T-cell (primary cell): ENCODE measurements at places on chromosomes 6 and 20.

DNA sequence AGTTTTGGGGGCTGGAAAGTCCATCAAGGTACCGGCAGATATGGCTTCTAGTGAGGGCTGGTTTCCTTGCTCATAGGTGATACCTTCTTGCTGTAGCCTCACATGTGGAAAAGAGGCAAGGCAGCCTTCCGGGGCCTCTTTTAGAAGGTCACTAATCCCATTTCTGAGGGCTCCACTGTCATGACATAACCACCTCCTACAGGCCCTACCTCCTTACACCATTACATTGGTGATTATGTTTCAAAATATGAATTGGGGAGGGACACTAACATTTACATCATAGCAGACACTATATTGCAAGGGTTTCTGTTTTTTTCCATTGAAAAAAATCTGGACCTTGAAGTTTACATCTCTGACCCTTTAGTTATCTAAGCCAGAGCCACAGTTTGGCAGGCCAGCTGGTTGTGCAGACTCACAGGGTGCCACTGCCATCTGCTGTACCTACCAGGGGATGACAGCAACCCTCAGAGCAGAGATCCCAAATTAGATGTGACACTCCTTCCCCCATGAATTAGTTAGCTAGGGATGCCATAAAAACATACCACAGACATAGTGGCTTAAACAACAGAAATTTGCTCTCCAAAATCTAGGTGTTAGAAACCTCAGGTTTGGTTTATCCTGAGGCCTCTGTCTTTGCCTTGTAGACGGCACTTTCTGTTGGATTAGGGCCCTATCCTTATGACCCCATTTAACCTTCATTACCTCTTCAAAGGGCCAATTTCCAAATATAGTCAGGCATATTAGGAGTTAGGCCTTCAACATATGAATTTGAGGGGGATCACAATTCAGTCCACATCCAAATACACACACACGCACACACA, 166.4 kb upstream of the RNF217 start:
- DNase-seq = no peak

DNA sequence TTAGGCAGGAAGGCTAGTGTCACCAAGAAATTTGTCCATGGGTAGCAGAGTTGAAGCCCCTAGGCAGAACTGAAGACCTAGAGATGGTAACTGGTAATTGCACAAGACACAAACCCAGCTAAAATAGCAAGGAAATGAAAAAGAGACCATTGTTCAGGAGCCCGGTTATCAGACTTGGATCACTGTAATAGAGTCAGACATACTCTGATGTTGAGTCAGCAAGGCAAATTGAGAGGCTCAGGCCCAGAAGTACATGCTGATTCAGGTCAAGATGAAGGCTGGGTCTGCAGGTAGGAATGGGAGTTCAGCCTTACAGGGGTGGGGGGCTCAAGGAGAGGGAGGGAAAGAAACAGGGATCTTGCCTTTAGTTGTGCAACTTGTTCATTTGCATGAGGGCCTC, 6.5 kb upstream of the TMEM242 start:
- no peak for DNase-seq

- DNase-seq = no peak
Observed at GRCh38 chr6:38801305-38801704, 86.2 kb downstream of the DNAH8 start.

- no peak for DNase-seq
Observed at GRCh38 chr20:51760905-51761546, 7.2 kb downstream of the ATP9A start.

DNA sequence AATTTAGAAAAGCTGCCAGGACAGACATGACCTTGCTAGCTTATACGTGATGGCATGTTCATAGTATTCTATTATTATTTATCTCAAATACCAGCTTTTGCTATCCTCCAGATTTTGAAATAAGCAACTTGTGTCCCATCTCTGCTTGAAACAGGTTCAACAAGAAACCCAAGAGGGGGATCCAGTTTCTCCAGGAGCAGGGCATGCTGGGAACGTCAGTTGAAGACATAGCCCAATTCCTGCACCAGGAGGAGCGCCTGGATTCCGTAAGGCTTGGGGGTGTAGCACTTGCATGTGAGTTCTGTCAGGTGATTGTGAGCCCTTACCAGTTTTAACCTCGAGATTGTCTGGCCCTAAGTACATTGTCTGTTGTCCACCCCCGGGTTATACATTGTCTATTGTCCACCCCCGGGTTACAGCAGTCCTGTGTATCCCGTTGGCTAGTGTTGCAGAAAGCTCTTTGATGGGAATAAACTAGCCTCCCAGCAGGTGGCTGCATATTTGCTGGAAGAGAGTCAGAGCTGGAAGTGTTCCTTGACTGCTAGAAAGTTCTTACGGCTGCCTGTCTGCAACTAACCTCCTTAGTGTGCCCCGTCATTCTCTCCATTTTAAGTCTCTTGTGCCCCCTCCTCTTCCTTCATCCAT, 61.4 kb upstream of the CSE1L start:
- no peak for DNase-seq

- no peak for DNase-seq
Observed at GRCh38 chr20:19207541-19207940, 4.9 kb upstream of the SLC24A3 start.

DNA sequence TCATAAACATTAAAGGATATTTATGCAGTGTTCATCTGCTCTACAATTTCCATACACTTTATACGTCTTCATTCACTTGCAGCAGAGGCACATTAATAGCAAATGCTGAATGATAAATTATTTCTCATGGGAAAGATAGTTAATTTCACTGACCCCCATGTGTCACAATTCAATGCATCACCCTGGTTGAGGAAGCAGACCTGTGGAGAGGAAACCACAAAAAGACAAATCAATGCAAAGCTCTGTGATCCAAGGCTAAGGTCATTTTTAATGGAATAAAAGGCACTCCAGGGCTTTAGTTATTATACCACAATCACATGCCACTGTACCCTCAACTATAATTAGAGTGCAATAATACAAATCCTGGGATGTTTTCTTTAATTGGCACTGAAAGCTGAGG, 40.3 kb upstream of the TENT5A start:
- DNase-seq = no peak

- DNase-seq = no peak
Observed at GRCh38 chr6:52568320-52568719, 8.5 kb downstream of the TRAM2 start.

DNA sequence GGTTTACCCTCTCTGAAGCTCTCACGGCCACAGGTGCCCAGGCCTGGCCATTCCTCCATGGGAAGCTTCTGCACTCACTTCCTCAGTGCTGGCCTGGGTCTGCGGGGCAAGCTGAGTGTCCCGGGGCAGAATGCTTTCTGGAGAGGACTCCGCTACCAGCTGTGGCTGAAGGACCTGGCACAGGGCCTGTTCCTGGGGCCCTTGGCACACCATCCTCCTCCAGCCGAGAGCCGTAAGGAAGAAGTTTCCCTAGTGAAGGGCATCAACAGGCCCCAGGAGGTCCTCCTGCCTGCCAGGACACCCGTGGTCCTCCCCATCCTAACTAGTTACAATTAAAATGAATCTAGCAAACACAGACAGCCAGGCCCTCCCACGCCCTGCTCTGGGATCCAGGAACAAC, 14.0 kb upstream of the KCNK15 start:
- DNase-seq = no peak
